ENCODE measurements at places on chromosomes 13 and 19. TPM values are rescaled to one million over a fixed set of nuclear protein-coding genes. Genes with fewer than 3 reads are reported as not detected.

SIGLEC9 gene
- not detected for polyA plus RNA-seq

RNF17 gene
- not detected for polyA plus RNA-seq

CPAMD8 gene
- 1.9 TPM for polyA plus RNA-seq

SPACA4 gene
- not detected for polyA plus RNA-seq

ZNF576 gene
- polyA plus RNA-seq: 11.9 TPM

ZNF793 gene
- polyA plus RNA-seq: 53.7 TPM

TLE6 gene
- polyA plus RNA-seq: 4.0 TPM

METTL21C gene
- not detected for polyA plus RNA-seq

KRTDAP gene
- not detected for polyA plus RNA-seq

NOTCH3 gene
- polyA plus RNA-seq: 0.21 TPM

ZNF578 gene
- 0.47 TPM for polyA plus RNA-seq

FFAR2 gene
- polyA plus RNA-seq: not detected

FCAR gene
- polyA plus RNA-seq: not detected

ZNF610 gene
- 23.1 TPM for polyA plus RNA-seq

IZUMO2 gene
- not detected for polyA plus RNA-seq

SLITRK6 gene
- polyA plus RNA-seq: 28.6 TPM

COL5A3 gene
- 0.11 TPM for polyA plus RNA-seq

CYP2A7 gene
- not detected for polyA plus RNA-seq

C19orf81 gene
- polyA plus RNA-seq: 28.3 TPM

TMC4 gene
- polyA plus RNA-seq: 2.2 TPM

CLDND2 gene
- not detected for polyA plus RNA-seq

LIN7B gene
- polyA plus RNA-seq: 99.0 TPM

GNA15 gene
- polyA plus RNA-seq: not detected

ZNF112 gene
- polyA plus RNA-seq: 15.0 TPM

PLK5 gene
- 7.1 TPM for polyA plus RNA-seq

DENND1C gene
- not detected for polyA plus RNA-seq

ACP7 gene
- polyA plus RNA-seq: not detected

CALR3 gene
- not detected for polyA plus RNA-seq

FSD1 gene
- polyA plus RNA-seq: 158 TPM

KCTD12 gene
- 2.7 TPM for polyA plus RNA-seq

CYP2B6 gene
- polyA plus RNA-seq: not detected

FARP1 gene
- polyA plus RNA-seq: 27.9 TPM

F2RL3 gene
- not detected for polyA plus RNA-seq

TNFSF11 gene
- not detected for polyA plus RNA-seq

SLC15A1 gene
- not detected for polyA plus RNA-seq

NLRP5 gene
- polyA plus RNA-seq: not detected

PPM1N gene
- polyA plus RNA-seq: 1.8 TPM

REXO1 gene
- 18.5 TPM for polyA plus RNA-seq

TMEM59L gene
- polyA plus RNA-seq: 138 TPM

CADM4 gene
- polyA plus RNA-seq: 220 TPM

LCP1 gene
- polyA plus RNA-seq: 0.76 TPM

VSTM1 gene
- not detected for polyA plus RNA-seq

LRG1 gene
- polyA plus RNA-seq: not detected

NTF4 gene
- polyA plus RNA-seq: not detected

Data from neural cell (in vitro differentiated cells).